ENCODE measurements at places on chromosomes 3 and 15.

DNA sequence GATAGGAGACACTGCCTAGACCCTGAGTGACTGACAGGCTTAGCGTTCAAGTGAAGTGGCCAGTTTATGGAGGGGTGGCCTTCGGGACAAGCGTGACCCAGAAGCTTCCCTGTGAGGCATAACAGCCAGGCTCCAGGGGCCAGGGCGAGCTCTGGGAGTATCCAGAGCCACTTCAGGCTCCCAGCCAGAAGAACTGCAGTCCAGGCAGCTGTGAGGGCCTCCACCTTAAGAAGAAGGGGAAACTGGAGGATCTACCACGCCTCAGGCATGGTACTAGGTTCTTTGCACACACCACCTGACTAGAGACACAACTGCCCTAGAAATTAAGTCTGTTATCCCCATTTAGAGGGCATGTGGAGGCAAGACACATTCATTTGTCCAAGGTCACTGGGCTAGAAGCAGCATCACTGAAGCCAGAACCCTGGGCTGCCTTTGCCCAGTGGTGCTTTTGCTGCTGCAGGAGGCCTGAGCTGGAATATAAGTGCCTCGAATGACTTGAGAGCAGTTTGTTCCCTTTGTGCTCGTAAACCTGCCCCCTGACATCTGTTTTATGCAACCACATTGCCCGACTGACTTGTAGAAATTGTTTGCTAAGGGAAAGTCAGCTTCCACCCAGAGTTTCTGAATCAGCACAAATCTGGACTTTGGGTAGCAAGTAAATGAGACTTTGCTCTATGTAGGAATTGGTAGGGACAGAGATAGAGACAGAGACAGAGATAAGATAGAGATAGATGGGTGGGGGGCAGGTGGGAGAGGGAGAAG lies 23.3 kb downstream of the RASGRF1 start:
- no peak for DNase-seq

DNA sequence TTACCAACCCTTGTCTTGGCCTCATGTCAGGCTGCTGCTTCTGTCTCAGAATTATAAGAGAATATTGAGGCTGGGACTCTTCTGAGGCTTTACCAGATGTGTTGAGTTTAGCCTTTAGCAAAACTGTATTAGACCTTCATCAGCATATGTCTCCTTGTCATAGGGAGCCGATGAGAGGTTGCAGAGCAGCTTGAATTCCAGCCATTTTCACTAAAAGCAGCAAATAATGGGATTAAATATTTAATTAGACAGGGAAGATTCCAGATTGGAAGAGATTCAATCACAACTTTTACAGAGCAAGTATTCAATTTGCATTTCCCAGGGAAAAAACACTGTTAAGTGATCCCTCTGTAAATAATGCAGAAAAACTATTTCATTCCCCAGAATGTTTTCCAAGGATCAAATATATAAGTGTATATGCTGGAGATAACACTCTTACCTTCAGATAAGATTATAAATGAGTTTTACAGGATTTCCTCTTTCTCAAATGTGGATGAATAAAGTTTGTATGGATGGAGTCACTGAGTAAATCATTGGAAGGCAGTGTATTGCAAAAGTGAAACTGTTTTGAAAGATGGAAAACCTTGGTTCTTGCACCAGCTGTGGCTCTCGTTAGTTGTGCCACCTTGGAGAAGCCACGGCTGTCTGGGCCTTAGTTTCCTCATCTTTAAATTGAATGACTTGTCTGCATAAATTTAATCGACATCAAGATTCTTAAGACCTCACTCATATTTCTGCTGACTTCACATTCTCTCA lies 466.4 kb upstream of the SGO1 start:
- DNase-seq, result no peak

GRCh38 chr3:150255413-150255812 lies 152.7 kb upstream of the TSC22D2 start:
- DNase-seq, result no peak

DNA sequence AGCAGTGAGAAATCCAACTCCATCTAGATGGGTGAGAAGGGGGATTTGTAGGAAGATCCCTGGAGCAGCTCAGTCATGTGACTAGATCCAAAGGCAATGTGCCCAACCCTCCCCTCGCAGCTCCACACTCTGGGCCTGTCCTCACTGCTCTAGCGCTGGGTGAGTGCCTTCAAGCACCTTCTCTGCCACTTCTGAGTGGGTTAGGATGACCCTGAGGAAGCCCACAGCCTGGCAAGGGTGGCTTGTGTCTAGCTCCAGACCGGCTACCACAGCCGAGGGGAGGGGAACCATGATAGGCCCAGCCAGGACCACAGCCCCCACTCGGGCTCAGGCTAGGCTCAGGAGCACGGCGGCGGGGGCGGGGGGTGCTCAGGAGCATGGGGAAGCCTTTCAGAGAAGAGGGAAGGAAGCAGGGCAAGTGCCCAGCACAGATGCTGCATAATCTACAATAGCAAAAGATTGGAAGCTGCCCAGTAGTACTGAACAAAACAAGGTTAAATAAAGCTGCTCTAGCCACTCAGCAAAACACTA lies 1.7 kb downstream of the SPATA12 start:
- no peak for DNase-seq

- no peak for DNase-seq
Observed at GRCh38 chr15:32642667-32643435, 1.3 kb downstream of the SCG5 start.

- DNase-seq, result no peak
Observed at GRCh38 chr3:5563537-5564277, 376.2 kb downstream of the EDEM1 start.

- DNase-seq, result no peak
Observed at GRCh38 chr3:192351441-192351840, 375.9 kb downstream of the FGF12 start.

GRCh38 chr3:36992806-36993325 lies at the start of gene EPM2AIP1:
EPM2AIP1 (minus strand) TSS chr3:36993131; CDS start chr3:36993077, 54 bp downstream.
- peak; percentile 80 for DNase-seq

DNA sequence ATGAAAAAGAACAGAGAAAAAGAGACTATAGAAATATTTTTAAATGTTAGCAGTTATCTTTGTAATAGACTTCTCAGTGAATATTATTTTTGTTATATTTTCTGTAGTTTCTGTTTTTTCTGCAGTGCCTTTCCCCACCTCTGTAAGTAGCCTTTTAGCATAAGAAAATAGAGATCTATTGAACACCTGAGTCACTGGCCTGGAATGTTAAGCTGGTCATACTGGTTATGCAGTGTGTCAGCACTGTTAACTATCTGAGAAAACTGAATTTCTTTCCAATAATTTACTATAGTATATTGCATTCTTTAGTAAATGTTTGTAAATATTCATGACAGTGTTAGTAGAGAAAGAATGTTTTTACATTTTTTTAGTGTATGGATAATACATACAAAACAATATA lies 79.8 kb downstream of the NECTIN3 start:
- DNase-seq, result no peak

GRCh38 chr15:75052972-75053747 lies 29.8 kb downstream of the PPCDC start:
- DNase-seq, result no peak

DNA sequence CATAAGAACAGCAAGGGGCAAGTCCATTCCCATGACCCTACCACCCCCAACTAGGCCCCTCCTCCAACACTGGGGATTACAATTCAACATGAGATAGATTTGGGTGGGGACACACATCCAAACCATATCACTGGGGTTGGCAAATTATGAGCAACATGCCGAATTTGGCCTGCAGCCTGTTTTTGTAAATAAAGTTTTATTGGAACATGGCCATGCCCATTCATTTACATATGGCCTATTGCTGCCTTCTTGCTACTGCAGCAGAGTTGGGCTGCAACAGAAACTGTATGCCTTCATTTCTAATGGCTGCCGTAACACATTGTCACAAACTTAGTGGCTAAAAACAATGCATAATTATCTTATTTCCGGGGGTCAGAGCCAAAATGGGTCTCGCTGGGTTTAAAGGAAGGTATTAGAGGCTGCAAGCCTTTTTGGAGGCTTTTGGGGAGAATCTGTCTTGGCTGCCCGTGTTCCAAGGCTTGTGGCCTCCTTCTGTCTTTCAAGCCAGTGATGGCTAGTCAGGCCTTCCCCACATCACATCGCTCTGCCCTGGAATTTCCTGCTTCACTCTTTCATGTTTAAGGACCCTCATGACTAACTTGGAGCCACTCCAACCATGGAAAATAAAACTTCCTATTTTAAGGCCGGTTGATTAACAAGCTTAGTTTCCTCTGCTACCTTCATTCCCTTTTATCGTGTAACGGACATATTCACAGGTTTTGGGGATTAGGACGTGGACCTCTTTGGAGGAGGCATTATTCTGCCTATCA lies 428.5 kb upstream of the PROK2 start:
- DNase-seq, result no peak

GRCh38 chr3:129382366-129382765 lies 46.1 kb downstream of the EFCAB12 start:
- no peak for DNase-seq

GRCh38 chr15:33797651-33798050 lies 170.6 kb upstream of the CHRM5 start:
- DNase-seq, result no peak

DNA sequence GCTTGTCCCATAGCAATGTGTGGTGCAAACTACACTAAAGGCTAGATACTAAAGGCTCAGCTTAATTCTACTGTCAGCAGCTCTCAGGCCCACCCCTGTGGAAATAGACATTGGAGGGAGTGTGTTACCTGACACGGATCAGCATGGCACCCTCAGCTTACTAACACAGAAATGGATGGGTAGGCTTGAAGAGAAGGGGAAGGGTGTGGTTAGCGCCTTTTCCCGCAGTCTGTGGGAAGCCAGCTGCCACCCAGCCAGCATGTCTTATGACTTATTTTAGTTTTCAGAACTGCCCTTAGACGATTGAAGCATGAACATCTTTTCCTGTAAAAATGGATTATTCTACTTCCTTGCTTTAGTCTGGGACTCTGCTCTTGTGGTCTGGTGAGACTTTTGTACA lies 25.8 kb upstream of the ADPGK start:
- no peak for DNase-seq

- DNase-seq, result peak; percentile 27
Observed at GRCh38 chr15:22844421-22845288, 6.2 kb downstream of the NIPA2 start.

GRCh38 chr15:52496776-52497470 lies 31.8 kb downstream of the MYO5A start:
- DNase-seq, result no peak

DNA sequence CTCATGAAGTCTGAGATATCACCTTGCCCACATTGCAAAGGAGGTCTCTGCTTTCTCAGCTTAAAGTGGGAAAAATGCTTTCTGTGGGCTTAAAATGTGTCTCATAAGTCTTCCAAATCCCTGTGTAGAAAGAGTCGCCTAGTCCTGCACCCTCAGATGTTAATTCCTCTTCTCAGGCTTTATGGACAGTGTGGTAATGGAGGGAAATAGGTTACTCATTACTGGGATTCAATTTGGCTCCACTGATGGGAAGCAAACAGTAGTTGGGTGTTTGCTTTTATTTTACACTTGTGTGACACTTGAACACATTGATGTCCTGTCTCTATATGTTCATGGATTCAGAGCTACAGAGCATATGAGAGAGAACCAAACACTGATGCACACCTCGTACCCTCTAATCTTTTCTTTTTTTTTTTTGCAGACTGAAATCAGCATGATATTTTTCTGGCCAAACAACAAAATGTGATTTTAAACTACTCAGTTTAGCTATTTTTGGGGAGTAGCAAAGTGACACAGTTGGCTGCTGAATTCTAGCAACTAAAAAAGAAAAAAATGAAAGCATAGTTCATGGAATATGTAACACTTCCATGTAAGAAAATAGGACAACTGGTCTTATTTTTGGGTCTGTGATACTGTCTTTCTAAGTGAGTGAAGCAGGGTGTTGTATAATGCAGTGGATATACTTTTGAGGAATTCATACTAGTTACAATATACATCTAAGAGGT lies 8.6 kb downstream of the PTPRG start:
- DNase-seq, result no peak

DNA sequence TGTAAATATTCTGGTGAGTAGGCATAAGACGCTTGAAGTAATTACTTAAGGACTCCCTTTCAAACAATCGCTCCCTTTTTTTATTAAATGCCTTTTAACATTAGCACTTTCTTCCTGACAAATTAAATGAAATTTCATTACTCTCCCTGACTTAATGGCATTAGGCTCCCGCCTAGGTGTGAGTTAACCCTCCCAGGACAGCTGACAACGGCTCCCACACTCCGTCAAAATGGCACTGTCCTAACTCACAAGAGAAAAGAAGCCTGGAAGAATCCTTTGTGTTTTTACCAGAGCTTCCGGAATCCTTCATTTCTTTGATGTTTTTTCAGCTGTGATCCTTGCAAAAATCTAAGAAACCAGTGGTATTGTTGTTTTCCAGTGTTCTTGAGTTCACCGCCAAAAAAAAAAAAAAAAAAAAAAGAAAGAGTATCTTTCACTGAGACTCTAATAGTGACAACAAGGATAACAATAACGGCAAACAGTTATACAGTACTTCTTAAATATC lies 861.0 kb upstream of the NR2F2 start:
- DNase-seq, result no peak

DNA sequence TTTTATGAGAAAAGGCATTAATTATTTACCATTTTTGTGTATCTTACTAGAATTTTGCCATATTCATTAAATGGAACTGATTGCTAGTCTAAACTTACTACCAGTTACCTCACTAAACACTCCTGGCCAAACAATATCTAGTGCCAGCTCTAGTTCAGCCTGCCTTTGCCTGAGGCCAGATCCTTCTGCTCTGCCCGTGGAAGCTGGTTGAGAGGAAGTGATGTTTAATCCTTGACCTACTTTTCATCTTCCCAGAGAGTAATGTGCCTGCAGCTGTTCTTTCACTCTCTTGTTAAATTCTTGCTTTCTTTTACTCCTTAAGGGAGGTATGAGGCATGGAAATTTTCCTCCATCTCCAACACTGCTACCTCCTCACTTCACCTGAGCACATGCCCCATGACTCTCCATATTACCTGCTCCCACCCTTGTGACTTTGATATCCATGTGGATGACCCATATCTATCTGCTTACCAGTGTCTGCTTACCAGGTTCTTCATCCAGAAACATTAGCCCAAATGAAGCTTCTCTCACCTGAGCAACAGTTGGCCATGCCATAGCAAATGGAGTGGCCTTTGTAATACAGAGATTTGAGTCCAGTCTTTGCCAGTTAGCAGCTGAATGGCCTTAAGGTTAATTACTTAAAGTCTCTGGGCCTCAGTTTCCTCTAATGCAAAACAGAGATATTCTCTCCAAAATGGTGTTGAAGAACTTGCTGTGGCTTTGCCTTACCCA lies 53.4 kb downstream of the UBE2E1 start:
- no peak for DNase-seq

GRCh38 chr3:185309302-185309701 lies 53.6 kb upstream of the MAP3K13 start:
- DNase-seq, result no peak

GRCh38 chr3:42061713-42062380 lies 29.3 kb upstream of the TRAK1 start:
- no peak for DNase-seq

- no peak for DNase-seq
Observed at GRCh38 chr3:33395900-33396299, 44.3 kb downstream of the UBP1 start.

DNA sequence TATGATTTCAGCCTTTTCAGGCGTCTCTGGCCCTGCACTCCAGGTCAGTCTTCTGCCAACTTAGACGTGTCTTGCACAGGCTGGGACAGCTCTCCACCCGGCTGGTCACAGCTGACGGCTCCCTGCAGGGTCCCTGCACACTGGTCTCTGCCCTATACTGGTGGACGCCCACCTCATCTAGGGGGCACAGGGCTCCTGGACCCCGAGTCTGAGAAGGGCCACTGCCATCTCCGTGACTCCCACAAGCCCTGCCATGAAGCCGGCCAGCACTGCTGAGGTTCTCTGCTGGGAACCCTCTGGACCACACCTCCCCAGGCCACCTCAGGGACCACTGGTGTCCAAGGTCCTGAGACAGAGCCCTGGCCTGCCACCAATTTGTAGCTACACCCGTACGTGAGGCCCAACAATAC lies 40.5 kb downstream of the CYFIP1 start:
- no peak for DNase-seq
